ENCODE measurements at places on chromosomes 6 and 20. TPM values are rescaled to one million over a fixed set of nuclear protein-coding genes. Genes with fewer than 3 reads are reported as not detected.

Gene RAET1L
- total RNA-seq = not detected

DNA sequence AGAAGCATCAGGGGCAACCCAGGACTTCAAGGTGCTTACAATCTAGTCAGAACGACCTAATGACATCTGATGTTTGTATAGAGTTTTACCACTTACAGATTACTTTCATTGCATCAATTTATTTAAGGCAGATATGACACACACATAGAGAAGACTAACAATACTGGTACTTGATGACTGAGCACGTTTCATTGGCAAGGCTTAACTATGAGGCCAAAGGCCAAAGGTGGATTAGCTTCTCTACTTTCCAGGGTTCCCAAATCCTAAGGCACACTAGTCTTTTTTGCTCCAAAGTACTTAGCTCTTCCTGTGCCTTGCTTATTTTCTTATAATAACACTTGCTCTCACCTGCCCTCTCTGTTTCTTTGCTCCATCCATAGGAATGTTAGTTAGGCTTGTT, 406.2 kb downstream of the ZFAND3 start:
- no peak overlapping the region for H3K27ac ChIP-seq
- H3K4me3 ChIP-seq = no peak overlapping the region
- no peaks in the 10 kb centered on the region for H3K4me1 ChIP-seq
- DNase-seq = no peak

- DNase-seq = no peak
- no peak overlapping the region for H3K4me3 ChIP-seq
Measured at GRCh38 chr6:35678814-35679213, 9.9 kb downstream of the FKBP5 start.

GRCh38 chr6:157561929-157562810, 181.2 kb downstream of the ZDHHC14 start:
- H3K27ac ChIP-seq = peak overlapping the region; percentile 10
- no peaks in the 10 kb centered on the region for H3K27me3 ChIP-seq
- H3K4me3 ChIP-seq = no peak overlapping the region
- DNase-seq = no peak
- no peaks in the 10 kb centered on the region for H3K4me1 ChIP-seq

- H3K4me3 ChIP-seq = no peak overlapping the region
- H3K27me3 ChIP-seq = no peaks in the 10 kb centered on the region
- H3K36me3 ChIP-seq = no peaks in the 10 kb centered on the region
- no peak for DNase-seq
- peaks cover 92% of the 10 kb centered on the region for H3K4me1 ChIP-seq
- peak overlapping the region; percentile 72 for H3K27ac ChIP-seq
Measured at GRCh38 chr20:47334022-47334551, 22.4 kb downstream of the ZMYND8 start.

Gene TFAP2D
- not detected for total RNA-seq

DNA sequence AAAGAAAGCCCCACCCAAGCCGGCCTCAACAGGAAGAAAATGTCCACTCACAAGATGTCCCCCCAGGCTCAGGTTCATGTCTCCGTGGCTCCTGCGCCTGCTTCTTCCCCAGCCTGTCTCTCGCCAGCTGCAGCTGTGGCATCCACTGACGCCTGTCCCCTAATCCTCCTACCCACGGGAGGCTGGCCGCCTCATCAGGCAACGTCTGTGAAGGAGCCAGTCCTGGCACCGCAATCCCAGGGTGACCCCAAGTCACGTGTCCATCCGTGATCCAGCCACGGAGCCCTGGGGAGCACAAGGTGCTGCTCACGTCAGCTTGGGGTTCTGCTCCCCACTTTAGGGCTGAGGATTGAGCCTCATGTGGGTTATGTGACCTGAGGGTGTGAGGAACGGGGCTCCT, 640.3 kb downstream of the CDH26 start:
- no peak overlapping the region for H3K27ac ChIP-seq
- no peaks in the 10 kb centered on the region for H3K4me1 ChIP-seq
- H3K4me3 ChIP-seq = no peak overlapping the region
- DNase-seq = no peak

- no peaks in the 10 kb centered on the region for H3K27me3 ChIP-seq
- no peak overlapping the region for H3K27ac ChIP-seq
- DNase-seq = no peak
- no peaks in the 10 kb centered on the region for H3K4me1 ChIP-seq
- no peak overlapping the region for H3K4me3 ChIP-seq
Measured at GRCh38 chr6:30735668-30736314, 6.7 kb downstream of the FLOT1 start.

Gene RBM12
- total RNA-seq = 35.0 TPM

Gene OR2B3
- total RNA-seq = not detected

Gene PAX1
- total RNA-seq = not detected

DNA sequence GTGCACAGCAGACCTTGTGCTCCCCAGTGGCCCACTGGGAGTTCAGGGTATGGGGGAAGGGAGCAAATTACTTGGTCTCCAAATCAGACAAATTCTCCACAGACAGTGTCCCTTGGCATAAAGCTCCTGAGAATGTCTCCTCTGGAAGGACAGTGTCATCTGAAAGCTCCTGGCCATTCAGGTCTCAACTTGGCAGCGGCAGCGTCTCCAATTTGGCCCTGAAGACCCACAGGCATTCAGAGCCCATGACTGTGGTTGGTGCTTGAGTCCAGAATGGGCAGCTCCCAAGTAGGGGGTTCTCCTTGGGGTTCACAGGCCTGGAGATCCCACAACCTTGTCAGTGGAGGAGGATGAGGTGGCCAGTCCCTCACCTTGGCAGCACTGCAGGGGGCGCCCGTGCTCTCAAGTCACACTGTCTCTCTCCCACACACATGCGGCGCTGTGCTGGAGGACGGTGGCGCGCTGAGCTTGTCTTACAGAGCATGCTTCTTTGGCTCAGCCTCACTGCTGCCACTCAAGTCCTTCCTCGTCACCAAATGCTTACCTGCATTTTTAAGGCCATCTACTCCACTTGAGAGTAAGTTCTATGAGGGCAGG, 20.7 kb downstream of the DYNLRB1 start:
- H3K4me1 ChIP-seq = peaks cover 21% of the 10 kb centered on the region
- no peak overlapping the region for H3K4me3 ChIP-seq
- H3K27ac ChIP-seq = peak overlapping the region; percentile 48
- no peak for DNase-seq
- H3K27me3 ChIP-seq = no peaks in the 10 kb centered on the region
- peaks cover 96% of the 10 kb centered on the region for H3K36me3 ChIP-seq

DNA sequence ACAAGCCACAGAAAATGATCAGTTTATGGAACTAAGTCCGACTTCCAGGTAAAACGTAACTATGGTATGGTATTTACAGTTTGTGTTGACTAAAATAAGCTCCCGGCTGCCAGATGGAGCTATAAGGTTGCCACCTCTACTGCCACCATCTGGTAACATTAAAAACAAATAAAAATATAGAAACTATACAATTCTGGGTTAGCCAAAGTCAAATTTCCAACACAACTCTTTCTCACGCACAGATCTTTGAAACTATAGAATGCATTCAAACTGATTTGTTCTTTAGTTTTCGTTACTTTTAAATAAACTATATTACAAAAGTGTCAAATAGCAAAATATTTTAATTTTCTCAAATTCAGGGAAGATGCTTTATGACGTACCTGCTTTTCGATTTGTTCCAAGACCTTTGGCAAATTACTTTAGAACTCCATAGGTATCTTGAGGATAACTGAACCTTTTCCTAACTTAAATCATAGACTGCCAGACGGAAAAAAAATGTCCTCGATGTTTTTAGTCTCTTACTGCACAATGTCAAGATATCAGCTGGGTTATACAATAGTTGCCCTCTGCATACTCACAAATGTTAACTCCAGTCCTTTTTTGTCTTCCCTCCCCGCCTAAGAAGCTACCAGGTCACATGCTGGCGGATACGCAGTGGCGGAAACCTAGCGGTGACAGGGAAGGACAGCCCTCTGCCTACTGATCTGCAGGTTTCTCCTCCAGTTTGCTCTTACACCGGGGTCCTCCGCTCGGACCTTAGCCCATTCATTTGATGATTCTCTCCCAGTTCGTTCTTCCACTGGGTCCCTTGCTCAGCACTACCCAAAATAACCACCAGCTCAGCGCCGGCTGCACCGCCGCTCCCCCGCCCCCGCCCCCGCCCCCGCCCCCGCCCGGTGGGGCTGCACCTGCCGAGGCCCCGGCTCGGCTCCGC, 888 bp downstream of the SLC17A5 start:
- no peak for DNase-seq
- peak overlapping the region; percentile 98 for H3K4me3 ChIP-seq
- H3K27ac ChIP-seq = peak overlapping the region; percentile 91
- H3K27me3 ChIP-seq = no peaks in the 10 kb centered on the region
- no peaks in the 10 kb centered on the region for H3K36me3 ChIP-seq

GRCh38 chr20:62232770-62233645, 5.3 kb upstream of the OSBPL2 start:
- peaks cover 40% of the 10 kb centered on the region for H3K27me3 ChIP-seq
- no peaks in the 10 kb centered on the region for H3K4me1 ChIP-seq
- H3K4me3 ChIP-seq = no peak overlapping the region
- DNase-seq = no peak

Gene PRR18
- total RNA-seq = 0.60 TPM

Gene IL17A
- not detected for total RNA-seq

- no peaks in the 10 kb centered on the region for H3K36me3 ChIP-seq
- no peaks in the 10 kb centered on the region for H3K4me1 ChIP-seq
- no peaks in the 10 kb centered on the region for H3K27me3 ChIP-seq
Measured at GRCh38 chr6:132725471-132725870, 11.6 kb upstream of the VNN1 start.

DNA sequence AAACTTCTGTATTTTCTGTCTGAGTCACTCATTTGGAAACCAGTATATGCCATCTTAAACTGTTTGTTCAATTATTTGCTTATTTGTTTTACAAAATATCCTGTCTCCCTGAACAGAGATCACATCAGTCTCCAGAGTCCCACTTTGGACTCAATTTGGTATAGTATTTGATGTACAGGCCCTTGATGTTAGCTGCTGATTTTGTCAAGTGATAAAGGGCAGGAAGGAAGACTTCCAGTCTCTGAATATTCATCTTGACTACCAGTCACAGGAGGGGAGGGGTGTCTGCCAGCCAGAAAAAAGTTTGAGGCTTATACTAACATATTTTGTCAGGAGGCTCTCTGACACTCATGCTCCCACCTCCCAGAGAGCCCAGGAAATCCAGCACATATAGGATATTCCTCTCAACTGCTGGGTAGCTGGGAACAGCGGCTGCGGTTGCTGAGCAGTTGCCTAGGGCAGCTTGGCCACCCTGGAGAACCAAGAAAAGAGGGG, 376.8 kb upstream of the RUNX2 start:
- no peaks in the 10 kb centered on the region for H3K27me3 ChIP-seq
- H3K4me3 ChIP-seq = no peak overlapping the region
- H3K36me3 ChIP-seq = no peaks in the 10 kb centered on the region

Gene ULBP3
- not detected for total RNA-seq

Gene PRPH2
- 0.22 TPM for total RNA-seq

DNA sequence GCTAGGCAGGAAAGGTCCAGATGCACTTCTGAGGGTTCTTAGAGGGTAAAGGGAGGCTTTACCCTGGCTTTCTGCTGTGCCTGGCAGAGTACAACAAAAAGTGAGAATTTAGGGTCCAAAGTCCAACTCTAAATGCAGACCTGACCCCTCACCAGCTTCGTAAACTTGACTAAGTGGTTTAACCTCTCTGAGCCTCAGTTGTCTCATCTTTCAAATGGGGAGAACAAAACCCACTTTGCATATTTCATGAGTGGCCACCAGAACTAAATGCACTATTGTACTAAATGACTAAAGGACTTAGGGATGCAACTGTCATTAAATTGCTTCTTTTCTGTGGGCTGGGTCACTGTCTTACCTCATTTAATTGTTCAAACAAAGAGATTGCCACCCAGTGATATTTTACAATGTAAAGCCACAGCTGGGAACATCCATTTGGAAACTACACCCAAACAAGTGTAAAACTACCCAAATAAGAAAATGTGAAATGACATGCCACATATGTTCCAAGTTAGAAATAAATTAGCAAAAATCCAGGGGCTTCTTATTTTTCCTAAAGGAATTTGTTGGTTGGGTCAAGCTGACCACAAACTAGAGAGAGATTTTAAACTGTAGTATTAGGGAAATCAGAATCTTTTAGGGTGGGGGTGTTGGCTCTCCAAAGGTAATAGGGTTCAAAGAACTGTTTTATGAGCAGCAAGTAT, 48.3 kb upstream of the RIN2 start:
- H3K27ac ChIP-seq = no peak overlapping the region
- H3K4me3 ChIP-seq = no peak overlapping the region
- no peaks in the 10 kb centered on the region for H3K36me3 ChIP-seq
- H3K27me3 ChIP-seq = no peaks in the 10 kb centered on the region
- H3K4me1 ChIP-seq = no peaks in the 10 kb centered on the region

Gene MYCT1
- total RNA-seq = 13.6 TPM

GRCh38 chr20:30612344-30612743, 645.1 kb upstream of the DEFB115 start:
- no peaks in the 10 kb centered on the region for H3K36me3 ChIP-seq
- DNase-seq = no peak
- H3K4me3 ChIP-seq = no peak overlapping the region
- no peak overlapping the region for H3K27ac ChIP-seq
- no peaks in the 10 kb centered on the region for H3K4me1 ChIP-seq

GRCh38 chr6:20236909-20237600, 24.8 kb upstream of the MBOAT1 start:
- H3K4me1 ChIP-seq = no peaks in the 10 kb centered on the region
- H3K27ac ChIP-seq = no peak overlapping the region
- H3K36me3 ChIP-seq = no peaks in the 10 kb centered on the region
- no peaks in the 10 kb centered on the region for H3K27me3 ChIP-seq

DNA sequence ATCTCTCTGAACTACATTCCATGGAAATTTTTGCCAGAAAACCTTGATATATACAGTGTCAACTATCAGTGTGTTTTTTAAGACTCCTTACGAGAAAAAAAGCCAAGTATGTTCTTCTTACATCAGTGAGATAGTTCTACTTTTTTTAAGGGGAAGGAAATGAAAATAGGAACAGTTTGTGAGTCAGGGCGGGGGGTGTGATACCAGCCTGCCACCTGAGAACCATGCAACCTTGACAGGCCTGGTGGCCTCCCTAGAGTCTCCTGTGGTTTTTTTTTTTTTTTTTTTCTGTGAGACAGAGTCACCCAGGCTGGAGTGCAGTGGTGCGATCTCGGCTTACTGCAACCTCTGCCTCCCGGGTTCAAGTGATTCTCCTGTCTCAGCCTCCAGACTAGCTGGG, 96.3 kb upstream of the GCM1 start:
- no peaks in the 10 kb centered on the region for H3K4me1 ChIP-seq
- H3K27ac ChIP-seq = no peak overlapping the region
- no peak for DNase-seq
- no peaks in the 10 kb centered on the region for H3K27me3 ChIP-seq
- no peak overlapping the region for H3K4me3 ChIP-seq

Gene COL12A1
- 539 TPM for total RNA-seq

All from tibial nerve (tissue), 4 donors.